GM23248 (cell line): ENCODE measurements at places on chromosomes 6 and 20. TPM values are rescaled to one million over a fixed set of nuclear protein-coding genes. Genes with fewer than 3 reads are reported as not detected.

DNA sequence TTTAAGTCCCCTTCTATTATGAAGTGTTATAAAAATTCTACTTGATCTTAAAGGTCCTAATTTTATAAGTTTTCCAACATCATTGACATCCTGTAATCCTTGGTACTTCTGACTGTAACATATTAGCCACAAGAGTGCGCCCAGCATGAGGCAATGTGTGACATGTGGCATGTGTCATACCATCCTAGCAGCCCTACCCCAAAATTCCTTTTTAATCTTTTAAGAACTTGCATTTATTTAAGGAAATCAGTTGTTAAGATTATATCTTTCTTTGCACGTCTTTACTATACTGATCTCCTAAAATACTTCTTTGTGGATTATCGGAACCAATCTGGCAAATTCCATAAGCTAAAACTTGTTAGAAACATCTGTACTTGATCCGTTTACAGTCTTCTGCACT lies 167.1 kb upstream of the SLC24A3 start:
- H3K27ac ChIP-seq, result no peak overlapping the region
- H3K36me3 ChIP-seq, result no peaks in the 10 kb centered on the region
- H3K4me1 ChIP-seq, result no peaks in the 10 kb centered on the region

DNA sequence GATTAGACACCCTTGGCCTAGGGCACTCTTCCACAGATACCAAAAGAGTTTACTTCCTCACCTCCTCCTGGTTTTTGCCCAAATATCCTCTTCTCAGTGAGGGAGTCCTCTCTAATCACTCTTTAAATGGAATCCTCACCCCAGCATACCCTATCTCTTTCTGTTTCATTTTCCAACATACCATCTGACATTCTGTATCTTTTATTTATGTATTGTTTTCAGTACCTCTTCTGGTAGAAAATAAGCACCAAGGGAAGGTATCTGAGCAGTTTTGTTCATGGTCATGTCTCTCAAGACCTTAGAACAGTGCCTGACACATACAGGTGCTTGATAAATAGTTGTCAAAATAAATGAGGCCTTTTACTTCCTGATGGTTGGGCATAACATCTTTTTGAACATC lies 55.1 kb downstream of the KIAA0408 start:
- H3K36me3 ChIP-seq, result no peaks in the 10 kb centered on the region
- H3K4me1 ChIP-seq, result no peaks in the 10 kb centered on the region
- H3K27ac ChIP-seq, result no peak overlapping the region
- DNase-seq, result no peak
- H3K27me3 ChIP-seq, result no peaks in the 10 kb centered on the region

GRCh38 chr6:170236131-170236836 lies 54.6 kb downstream of the DLL1 start:
- H3K36me3 ChIP-seq, result no peaks in the 10 kb centered on the region
- H3K27ac ChIP-seq, result no peak overlapping the region
- DNase-seq, result no peak
- no peaks in the 10 kb centered on the region; the same call in 1 of the 2 replicates for H3K27me3 ChIP-seq
- no peaks in the 10 kb centered on the region for H3K4me1 ChIP-seq

DNA sequence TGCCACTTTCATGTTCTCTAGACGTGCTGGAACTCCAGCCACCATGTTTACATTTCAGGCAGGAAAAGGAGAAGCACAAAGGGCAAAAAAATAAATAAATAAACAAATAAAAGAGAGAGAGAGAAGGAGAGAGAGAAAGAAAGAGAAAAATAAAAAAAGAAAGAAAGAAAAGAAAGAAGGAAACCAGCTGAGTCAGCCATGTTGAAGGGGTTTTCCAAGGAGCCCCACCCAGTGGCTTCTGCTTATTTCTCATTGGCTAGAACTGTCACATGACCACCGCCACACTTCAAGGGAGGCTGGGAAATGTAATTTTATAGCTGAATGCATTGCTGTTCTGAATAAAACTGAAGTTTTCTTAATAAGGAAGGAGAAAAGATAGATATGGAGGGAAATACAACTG lies 71.1 kb downstream of the BFSP1 start:
- H3K4me1 ChIP-seq, result no peaks in the 10 kb centered on the region
- no peak overlapping the region for H3K27ac ChIP-seq
- H3K4me3 ChIP-seq, result no peak overlapping the region

- no peaks in the 10 kb centered on the region for H3K36me3 ChIP-seq
- no peak overlapping the region for H3K4me3 ChIP-seq
These were observed 155.1 kb downstream of the AIG1 start for GRCh38 chr6:143215771-143216170.

DNA sequence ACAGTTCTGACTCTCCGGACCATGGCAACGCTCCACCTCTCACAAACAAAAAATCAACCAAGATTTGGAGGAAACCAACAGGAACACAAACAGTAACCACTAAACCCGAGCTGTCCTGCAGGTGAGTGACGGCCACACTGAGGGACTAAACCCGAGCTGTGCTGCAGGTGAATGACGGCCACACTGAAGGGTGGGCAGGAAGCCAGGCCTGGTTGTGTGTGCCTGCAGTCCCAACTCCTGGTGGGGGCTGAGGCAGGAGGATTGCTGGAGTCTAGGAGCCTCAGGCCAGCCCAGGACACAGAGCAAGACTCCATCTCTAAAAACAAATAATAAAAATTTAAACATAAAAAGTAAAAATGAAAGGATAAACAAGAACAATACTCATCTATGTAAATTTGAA lies 80.6 kb downstream of the TAF4 start:
- no peaks in the 10 kb centered on the region for H3K4me1 ChIP-seq
- no peaks in the 10 kb centered on the region for H3K27me3 ChIP-seq
- no peaks in the 10 kb centered on the region for H3K36me3 ChIP-seq

DNA sequence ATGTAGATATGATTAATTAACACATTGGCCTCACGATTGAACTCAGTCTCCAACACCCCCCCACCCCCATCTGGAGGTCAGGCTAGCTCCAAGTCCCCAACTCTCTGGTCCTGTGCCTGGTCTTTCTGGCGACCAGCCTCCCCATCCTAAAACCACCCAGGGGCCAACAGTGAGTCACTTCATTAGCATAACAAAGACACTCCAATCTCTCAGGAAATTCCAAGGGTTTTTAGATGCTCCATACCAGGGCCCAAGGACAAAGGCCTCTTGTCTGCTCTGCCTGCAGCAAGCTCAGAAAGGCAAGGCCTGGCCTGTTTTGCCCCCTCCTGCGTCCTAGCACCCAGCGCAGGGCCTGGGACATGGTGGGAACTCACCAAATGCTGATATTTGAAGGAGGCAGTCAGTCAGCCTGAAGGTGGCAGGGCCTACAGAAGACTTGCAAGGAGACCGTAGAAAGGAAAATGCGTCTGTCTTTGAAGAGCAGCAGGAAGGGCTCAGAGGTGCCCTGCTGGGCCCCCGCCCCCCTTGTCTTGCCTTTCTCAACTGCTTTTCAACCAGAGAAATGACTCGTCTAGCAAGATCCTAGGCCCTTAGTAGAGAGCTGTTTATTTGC lies 184.7 kb downstream of the CDH4 start:
- peaks cover 11% of the 10 kb centered on the region for H3K4me1 ChIP-seq
- H3K4me3 ChIP-seq, result no peak overlapping the region
- peak; percentile 51 for DNase-seq
- H3K27ac ChIP-seq, result no peak overlapping the region

- no peak overlapping the region for H3K4me3 ChIP-seq
- H3K36me3 ChIP-seq, result peaks cover 24% of the 10 kb centered on the region; the same call in 1 of the 2 replicates
- no peak overlapping the region for H3K27ac ChIP-seq
- DNase-seq, result no peak
- no peaks in the 10 kb centered on the region for H3K27me3 ChIP-seq
These were observed 55.8 kb downstream of the VAPB start for GRCh38 chr20:58444746-58445255.

DNA sequence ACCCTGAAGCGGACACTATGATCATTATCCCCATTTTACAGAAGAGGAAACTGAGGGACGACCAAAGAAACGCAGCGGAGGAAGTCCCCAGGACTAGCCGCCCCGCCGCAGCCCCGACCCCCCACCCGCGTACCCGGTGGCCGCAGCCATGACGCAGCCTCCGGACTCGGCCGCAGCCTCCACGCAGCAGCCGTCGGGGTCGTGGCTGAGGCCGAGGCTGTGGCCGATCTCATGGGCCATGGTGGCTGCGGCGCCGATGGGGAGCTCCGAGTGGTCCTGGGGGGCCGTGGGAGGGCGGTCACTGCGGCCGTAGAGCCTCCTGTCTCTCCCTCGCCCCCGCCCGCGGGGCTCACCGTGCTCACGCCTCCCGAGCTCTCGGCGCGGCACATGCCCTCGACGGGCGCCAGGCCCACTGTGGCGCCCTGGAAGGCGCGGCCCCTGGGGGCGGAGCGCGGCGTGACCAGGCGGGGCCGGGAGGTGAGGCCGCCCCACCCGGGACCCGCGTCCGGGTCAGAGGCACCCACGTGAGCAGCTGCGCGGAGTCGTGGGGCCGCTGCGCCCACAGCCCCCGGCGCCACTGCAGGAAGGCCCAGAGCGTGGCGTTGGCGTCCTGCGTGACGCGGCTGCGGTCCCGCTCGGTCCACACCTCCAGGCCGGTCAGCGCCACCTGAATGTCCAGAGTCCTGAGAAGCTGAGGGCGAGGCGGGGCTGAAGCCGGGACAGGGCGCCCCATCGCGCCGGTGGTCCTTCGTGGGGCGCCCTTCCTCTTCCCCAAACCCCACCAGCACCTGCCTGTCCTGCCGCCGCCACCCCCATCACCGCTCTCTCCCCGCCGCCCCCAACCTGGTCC lies 8.4 kb downstream of the ADAM33 start:
- no peak overlapping the region for H3K27ac ChIP-seq
- H3K4me3 ChIP-seq, result no peak overlapping the region
- H3K4me1 ChIP-seq, result peaks cover 26% of the 10 kb centered on the region
- H3K27me3 ChIP-seq, result no peaks in the 10 kb centered on the region
- H3K36me3 ChIP-seq, result no peaks in the 10 kb centered on the region

- no peaks in the 10 kb centered on the region for H3K4me1 ChIP-seq
- DNase-seq, result no peak
- peaks cover 37% of the 10 kb centered on the region for H3K27me3 ChIP-seq
- H3K4me3 ChIP-seq, result no peak overlapping the region
- no peak overlapping the region for H3K27ac ChIP-seq
These were observed 158.5 kb upstream of the PMEPA1 start for GRCh38 chr20:57868310-57868709.

GRCh38 chr6:106094261-106094963 lies 8.3 kb downstream of the PRDM1 start:
- peaks cover 45% of the 10 kb centered on the region for H3K4me1 ChIP-seq
- no peaks in the 10 kb centered on the region for H3K27me3 ChIP-seq
- no peak overlapping the region for H3K4me3 ChIP-seq
- H3K27ac ChIP-seq, result no peak overlapping the region
- peaks cover 9% of the 10 kb centered on the region for H3K36me3 ChIP-seq
- DNase-seq, result no peak

Gene LY6G5B
- 2.7 and 7.5 TPM in 2 replicates for total RNA-seq

Gene AKAP12
- total RNA-seq, result 15.2 and 15.7 TPM in 2 replicates

Gene BPIFA1
- total RNA-seq, result not detected in 2 replicates

Gene NKX2-4
- total RNA-seq, result not detected in 2 replicates

Gene RIMS4
- total RNA-seq, result 0.22 TPM in 1 of 2 replicates, not detected in the other

Gene OR2H1
- total RNA-seq, result not detected in 2 replicates

Gene FERMT1
- total RNA-seq, result 4.1 and 4.2 TPM in 2 replicates

Gene NKX2-2
- not detected in 2 replicates for total RNA-seq

Gene DNAJC5
- total RNA-seq, result 68.0 and 70.9 TPM in 2 replicates
